Kidney (tissue), 22 donors: ENCODE measurements at places on chromosomes 1 and 21. TPM values are rescaled to one million over a fixed set of nuclear protein-coding genes. Genes with fewer than 3 reads are reported as not detected.
A peak's percentile ranks its signal among the peaks of the same experiment; 100 is the strongest.

The MX2 gene
- 11.7 TPM for total RNA-seq

The EYA3 gene
- 32.0 TPM for total RNA-seq

DNA sequence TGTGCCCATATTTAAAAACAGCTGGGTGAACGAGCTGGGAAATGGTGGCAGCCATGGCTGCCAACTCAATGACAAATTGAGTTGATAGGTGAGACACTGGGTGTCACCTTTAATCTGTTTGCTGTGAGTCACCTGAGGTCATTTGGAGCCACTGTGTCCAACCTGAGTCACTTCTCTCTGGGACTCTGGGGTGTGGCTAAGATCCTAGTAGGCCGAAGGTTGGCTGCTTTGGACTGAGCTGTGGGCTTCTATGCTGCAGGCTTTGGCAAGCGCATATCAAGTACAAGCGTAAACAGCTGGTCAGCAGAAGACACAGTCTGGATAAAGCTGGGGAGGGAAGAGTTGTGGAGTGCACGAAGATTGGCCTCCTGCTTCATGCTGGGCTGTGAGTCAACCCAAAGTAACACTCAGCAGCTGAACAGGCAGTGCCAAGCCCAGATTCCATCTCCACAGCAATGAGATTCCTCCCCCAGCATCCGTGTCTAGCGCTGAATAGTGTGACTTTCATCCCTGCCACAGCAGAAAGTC is 24.0 kb downstream of the TEX35 start:
- H3K4me3 ChIP-seq, result no peak overlapping the region
- H3K36me3 ChIP-seq, result no peaks in the 10 kb centered on the region
- H3K27ac ChIP-seq, result no peak overlapping the region
- no peak for DNase-seq
- H3K27me3 ChIP-seq, result no peaks in the 10 kb centered on the region
- H3K4me1 ChIP-seq, result peaks cover 4% of the 10 kb centered on the region

DNA sequence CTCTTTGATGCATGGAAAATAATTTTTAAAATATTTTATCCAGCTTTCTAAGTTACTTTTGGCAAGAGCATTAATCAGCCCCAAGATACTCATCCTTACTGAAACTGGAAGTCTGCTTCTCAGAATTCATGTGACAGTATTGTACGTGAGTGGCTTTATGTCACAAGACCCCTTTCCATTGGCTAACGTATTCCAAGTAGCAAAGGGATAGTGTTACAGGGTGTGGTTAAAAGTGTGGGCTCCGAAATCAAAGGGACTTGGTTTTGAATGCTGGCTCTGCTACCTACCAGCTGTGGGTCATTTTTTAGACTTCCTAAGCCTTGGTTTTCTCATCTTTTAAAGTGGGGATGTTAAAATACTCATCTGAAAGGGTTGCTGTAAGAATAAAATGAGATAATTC is 91.7 kb downstream of the RHOU start:
- no peaks in the 10 kb centered on the region for H3K36me3 ChIP-seq
- no peaks in the 10 kb centered on the region for H3K27me3 ChIP-seq
- DNase-seq, result no peak
- H3K4me1 ChIP-seq, result no peaks in the 10 kb centered on the region
- H3K27ac ChIP-seq, result no peak overlapping the region

DNA sequence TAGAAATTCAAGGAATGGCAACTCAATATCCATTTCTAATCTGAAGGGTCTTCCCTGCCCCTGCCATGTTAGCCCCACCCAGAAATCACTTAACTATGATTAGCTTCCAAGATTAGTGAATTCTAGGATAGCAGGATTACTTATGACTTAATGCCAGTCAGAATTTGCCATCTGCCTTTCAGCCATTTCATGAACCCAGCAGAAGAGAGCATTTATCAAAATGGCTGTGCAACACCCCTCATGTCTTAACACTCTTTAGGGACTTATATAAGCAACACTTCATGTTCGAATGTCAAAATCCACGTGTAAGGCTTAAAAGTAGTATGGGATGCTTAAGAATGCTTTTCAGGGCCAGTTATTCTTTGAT is 288.5 kb downstream of the NFIA start:
- no peak overlapping the region for H3K4me3 ChIP-seq
- no peak for DNase-seq
- no peaks in the 10 kb centered on the region for H3K36me3 ChIP-seq
- H3K27ac ChIP-seq, result no peak overlapping the region

- H3K27me3 ChIP-seq, result no peaks in the 10 kb centered on the region
- H3K27ac ChIP-seq, result no peak overlapping the region
- no peaks in the 10 kb centered on the region for H3K4me1 ChIP-seq
- no peak overlapping the region for H3K4me3 ChIP-seq
Measured at GRCh38 chr1:228392111-228392936, 14.3 kb downstream of the TRIM11 start.

DNA sequence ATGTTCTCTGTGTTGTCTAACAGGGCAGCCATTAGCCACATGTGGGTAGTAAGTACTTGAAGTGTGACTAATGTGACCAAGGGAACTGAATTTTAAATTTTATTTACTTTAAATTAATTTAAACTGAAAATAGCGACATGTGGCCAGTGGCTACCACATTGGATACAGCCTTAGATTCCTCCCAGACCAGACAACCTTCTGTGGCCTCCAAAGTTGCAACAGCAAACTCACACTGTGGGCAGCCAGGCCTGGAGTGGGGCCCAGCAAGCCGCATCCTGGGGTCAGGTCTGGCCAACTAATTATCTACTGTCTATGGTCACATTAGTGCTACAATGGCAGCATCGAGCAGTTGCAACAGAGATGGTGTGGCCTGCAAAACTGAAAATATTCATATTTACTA is 11.7 kb downstream of the EIF2D start:
- peaks cover 44% of the 10 kb centered on the region for H3K36me3 ChIP-seq
- no peaks in the 10 kb centered on the region for H3K27me3 ChIP-seq
- H3K27ac ChIP-seq, result no peak overlapping the region
- DNase-seq, result no peak
- H3K4me3 ChIP-seq, result no peak overlapping the region

DNA sequence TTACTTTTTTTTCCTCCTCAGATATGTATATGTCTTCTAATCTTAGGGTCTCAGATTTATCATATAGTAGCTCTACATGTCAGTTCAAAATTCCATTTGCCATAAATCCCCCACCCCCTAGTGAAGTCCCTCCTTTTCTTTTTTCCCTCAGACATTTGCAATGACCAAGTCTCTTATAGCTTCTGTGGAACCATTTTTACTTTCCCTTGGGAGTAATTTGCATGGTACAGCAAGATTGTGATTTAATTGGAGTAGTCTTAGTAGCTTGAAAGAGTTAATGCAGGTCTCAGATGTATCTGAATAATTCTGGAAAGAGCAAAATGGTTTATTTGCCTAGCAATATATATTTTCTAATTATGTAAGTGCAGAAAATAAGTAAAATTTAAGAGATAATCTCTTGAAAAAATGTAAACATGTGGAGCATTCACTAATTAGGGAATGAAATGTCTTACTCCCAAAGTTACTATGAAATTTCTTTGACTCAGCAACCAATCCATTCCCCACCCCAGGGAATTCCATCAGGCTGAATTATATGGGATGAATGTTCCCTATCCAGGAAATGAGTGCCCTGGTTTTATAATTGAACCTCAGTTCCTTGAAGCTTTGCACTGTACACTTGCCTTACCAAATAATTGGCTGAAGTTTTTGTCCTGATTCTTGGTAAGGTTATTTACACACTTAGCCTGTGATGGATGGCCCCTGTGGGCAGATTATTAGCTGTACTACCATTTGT is 267.0 kb downstream of the DNM3 start:
- no peak overlapping the region for H3K4me3 ChIP-seq
- H3K36me3 ChIP-seq, result no peaks in the 10 kb centered on the region
- no peak overlapping the region for H3K27ac ChIP-seq
- no peaks in the 10 kb centered on the region for H3K4me1 ChIP-seq
- no peak for DNase-seq

The ADAMTS4 gene
- 14.0 TPM for total RNA-seq

- H3K4me1 ChIP-seq, result peaks cover 3% of the 10 kb centered on the region
- DNase-seq, result no peak
- no peaks in the 10 kb centered on the region for H3K27me3 ChIP-seq
- no peak overlapping the region for H3K4me3 ChIP-seq
- H3K27ac ChIP-seq, result no peak overlapping the region
Measured at GRCh38 chr1:200625381-200625824, 4.9 kb upstream of the KIF14 start.

The SHISAL2A gene
- total RNA-seq, result 2.5 TPM

The CFHR2 gene
- total RNA-seq, result not detected

GRCh38 chr1:54861070-54861761 is 25.8 kb downstream of the DHCR24 start:
- H3K36me3 ChIP-seq, result no peaks in the 10 kb centered on the region
- no peak for DNase-seq
- no peak overlapping the region for H3K27ac ChIP-seq
- H3K27me3 ChIP-seq, result no peaks in the 10 kb centered on the region

DNA sequence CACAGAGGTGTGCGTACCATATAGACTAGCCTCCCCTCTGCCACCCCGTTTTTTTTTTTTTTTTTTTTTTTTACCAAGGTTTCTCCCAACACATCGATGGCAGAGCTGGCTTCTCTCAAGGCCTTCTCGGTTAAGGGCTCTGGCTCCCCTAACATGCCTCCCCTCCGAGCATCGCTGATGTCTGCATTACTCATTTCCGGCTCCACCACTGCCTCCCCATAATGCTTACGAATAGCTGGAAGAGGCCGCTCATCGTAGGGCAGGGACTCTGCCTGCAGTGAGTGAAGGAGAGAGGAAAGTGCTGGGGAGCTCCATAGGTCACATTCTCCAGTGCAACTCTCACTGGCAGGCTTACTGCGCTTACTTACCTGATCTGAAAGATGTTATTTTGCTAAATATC is 20.6 kb downstream of the CEP104 start:
- DNase-seq, result peak; percentile 10
- no peaks in the 10 kb centered on the region for H3K27me3 ChIP-seq
- peaks cover 13% of the 10 kb centered on the region for H3K36me3 ChIP-seq
- no peak overlapping the region for H3K4me3 ChIP-seq
- peaks cover 4% of the 10 kb centered on the region for H3K4me1 ChIP-seq
- no peak overlapping the region for H3K27ac ChIP-seq

The PADI3 gene
- total RNA-seq, result not detected

The CFAP141 gene
- not detected for total RNA-seq

The PLD5 gene
- 0.47 TPM for total RNA-seq

The SPRR1B gene
- not detected for total RNA-seq

- DNase-seq, result no peak
- no peak overlapping the region for H3K27ac ChIP-seq
- no peak overlapping the region for H3K4me3 ChIP-seq
- no peaks in the 10 kb centered on the region for H3K36me3 ChIP-seq
- no peaks in the 10 kb centered on the region for H3K27me3 ChIP-seq
Measured at GRCh38 chr1:229553621-229554130, 4.8 kb downstream of the ABCB10 start.

GRCh38 chr1:197063212-197063611 is 3.8 kb downstream of the F13B start:
- no peak overlapping the region for H3K4me3 ChIP-seq
- no peaks in the 10 kb centered on the region for H3K27me3 ChIP-seq

GRCh38 chr1:218304281-218305039 is 19.4 kb downstream of the RRP15 start:
- no peak for DNase-seq
- H3K4me3 ChIP-seq, result no peak overlapping the region
- H3K36me3 ChIP-seq, result peaks cover 5% of the 10 kb centered on the region
- H3K27ac ChIP-seq, result no peak overlapping the region

DNA sequence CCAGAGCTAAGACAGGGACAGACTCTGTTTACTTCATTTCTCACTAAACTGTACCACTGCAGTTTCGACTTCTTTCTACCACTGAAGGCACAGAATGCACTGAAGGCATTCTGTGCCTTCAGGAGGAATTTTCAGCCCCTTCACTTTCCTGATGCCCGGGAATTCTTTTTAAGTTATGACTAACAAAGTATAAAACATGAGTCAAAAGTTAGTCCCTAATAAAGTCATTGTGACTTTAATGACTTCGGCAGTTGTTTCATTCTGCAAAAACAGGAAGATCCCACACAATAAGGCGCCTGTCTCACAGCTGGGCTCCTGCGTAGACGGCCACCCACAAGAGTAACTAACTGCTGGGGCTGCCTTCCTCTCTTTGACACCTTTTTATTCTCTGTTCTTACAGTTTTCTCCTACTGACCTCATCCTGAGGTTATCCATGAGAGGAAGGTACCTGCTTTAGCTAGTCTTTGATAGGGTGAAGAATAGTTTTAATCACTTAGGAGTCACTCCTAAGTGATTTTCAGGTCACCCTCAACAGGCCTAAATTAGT is 183.9 kb upstream of the SGIP1 start:
- no peaks in the 10 kb centered on the region for H3K27me3 ChIP-seq
- no peak overlapping the region for H3K4me3 ChIP-seq
- H3K36me3 ChIP-seq, result no peaks in the 10 kb centered on the region

The DNASE2B gene
- total RNA-seq, result not detected

The SMYD3 gene
- total RNA-seq, result 23.9 TPM

GRCh38 chr1:178540204-178540603 is 27.3 kb downstream of the TEX35 start:
- no peaks in the 10 kb centered on the region for H3K36me3 ChIP-seq
- H3K4me1 ChIP-seq, result peaks cover 9% of the 10 kb centered on the region

GRCh38 chr1:161193561-161194235 is 5.2 kb downstream of the ADAMTS4 start:
- H3K4me1 ChIP-seq, result peaks cover 5% of the 10 kb centered on the region
- DNase-seq, result no peak
- no peaks in the 10 kb centered on the region for H3K27me3 ChIP-seq
- H3K36me3 ChIP-seq, result no peaks in the 10 kb centered on the region
- H3K27ac ChIP-seq, result no peak overlapping the region

The ACKR1 gene
- total RNA-seq, result 142 TPM

DNA sequence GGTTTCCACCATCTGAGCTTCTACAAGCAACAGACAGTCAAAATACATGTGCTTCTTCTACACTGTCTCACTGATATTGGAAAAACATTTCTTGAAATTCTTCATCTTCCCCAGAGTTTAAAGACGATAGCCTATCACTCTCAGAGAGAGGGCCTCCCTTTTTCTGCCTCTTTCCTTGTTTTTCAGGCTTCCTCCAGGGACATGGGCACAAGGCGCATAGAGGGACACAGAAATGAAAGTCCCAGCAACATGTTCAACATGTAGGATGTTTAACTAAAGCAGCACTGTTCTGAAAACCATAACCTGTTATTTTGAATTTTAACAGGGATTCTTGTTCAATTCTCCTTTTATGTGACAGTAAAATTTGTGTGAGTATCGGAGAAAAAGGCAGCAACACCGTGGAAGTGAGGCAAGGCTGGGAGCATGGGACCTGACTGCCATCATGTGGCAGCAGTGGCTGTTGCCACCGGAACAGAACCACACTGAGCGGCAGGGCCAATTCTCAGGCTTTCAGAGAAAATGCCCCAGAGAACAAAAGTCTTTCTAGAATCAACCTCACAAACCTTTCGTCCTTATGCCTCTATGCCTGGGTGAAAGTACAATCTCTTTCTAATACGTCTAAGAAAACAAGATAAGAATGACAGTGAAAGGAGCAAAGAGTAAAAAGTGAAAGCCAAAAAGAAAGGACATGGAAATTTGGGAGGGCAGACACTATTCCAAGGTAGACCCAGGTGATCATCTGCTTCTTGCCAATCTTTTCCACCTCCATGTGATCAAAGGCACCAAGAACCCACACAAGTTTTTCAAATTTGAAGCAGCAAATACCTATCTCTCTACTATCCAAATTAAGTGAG is 54.5 kb downstream of the PCNX2 start:
- no peaks in the 10 kb centered on the region for H3K27me3 ChIP-seq
- H3K4me3 ChIP-seq, result peak overlapping the region; percentile 37
- peaks cover 7% of the 10 kb centered on the region for H3K4me1 ChIP-seq
- H3K36me3 ChIP-seq, result no peaks in the 10 kb centered on the region
- DNase-seq, result peak; percentile 84
- H3K27ac ChIP-seq, result no peak overlapping the region

- no peaks in the 10 kb centered on the region for H3K4me1 ChIP-seq
- H3K27ac ChIP-seq, result no peak overlapping the region
- no peak for DNase-seq
Measured at GRCh38 chr1:199102239-199102638, 463.4 kb downstream of the PTPRC start.
